ENCODE measurements at places on chromosomes 1 and 21.

GRCh38 chr1:66464802-66465201 is 69.2 kb upstream of the SGIP1 start:
- ATAC-seq: no peak

DNA sequence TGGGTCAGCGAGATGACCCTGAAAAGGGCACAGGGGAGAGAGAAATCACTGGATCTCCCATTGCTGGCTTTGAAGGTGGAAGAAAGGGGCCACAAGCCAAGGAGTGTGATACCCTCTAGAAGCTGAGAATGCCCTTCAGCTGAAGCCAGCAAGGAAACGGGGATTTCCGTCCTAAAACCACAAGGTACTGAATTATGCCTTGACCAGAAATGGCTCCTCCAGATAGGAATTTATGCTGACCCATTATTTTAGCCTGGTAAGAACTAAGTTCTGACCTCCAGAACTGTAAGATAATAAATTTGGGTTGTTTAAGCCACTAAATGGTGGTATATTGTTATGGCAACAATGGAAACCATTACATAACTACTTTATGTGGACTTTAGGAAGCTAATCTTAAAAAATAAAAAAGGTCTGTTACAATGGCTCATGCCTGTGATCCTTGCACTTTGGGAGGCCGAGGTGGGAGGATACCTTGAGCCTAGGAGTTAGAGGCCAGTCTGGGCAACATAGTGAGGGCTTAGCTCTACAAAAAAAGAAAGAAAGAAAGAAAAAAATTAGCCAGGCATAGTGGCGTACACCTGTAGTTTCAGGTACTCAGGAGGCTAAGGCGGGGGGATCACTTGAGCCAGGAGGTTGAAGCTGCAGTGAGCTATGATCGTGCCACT is 3.6 kb upstream of the H6PD start:
- ATAC-seq: no peak

DNA sequence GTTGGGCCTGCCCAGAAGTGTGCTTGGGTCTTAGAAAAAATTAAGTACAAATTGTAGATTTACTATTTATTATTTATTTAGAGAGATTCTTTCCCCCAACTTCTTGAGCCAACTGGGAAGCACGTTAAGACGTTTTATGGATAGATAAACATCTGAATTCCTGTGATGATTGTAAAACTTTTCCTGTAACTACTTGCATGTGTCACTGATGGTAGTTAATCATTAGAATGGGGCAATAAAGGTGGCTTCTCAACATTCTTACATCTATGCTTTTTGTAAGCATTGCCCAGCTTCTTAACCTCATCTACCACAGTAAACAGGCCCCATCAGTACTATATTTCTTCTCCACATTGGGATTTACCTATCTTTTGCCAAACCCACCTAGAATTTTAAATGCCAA is 559.8 kb downstream of the LMO4 start:
- no peak for ATAC-seq

- ATAC-seq: no peak
Observed at GRCh38 chr1:231940116-231940515, 313.5 kb downstream of the DISC1 start.
